ENCODE measurements at places on chromosomes 2 and 18.
A peak's percentile ranks its signal among the peaks of the same experiment; 100 is the strongest.

DNA sequence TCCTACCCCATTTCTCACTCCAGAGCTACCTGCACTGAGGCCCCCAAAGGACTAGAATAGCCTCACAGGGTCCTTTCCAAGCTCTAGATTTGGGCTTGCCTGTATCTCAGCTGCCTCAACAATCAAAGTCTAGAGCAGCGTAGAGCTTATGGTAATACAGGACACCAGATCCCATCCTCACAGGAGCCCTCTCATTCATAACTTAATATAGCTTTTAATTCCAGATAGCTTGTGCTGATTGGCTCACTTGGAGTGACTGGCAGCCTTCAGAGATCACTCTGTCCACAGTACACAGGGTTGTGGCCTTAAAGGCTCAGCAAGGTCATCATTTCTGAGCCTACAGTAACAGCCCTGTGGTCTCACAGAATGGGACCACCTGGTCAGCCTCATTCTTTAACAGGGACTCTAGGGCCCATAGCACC is 51.4 kb downstream of the ZFP36L2 start:
- no peaks in the 10 kb centered on the region for H3K27me3 ChIP-seq
- DNase-seq = no peak
- H3K27ac ChIP-seq = no peak overlapping the region

DNA sequence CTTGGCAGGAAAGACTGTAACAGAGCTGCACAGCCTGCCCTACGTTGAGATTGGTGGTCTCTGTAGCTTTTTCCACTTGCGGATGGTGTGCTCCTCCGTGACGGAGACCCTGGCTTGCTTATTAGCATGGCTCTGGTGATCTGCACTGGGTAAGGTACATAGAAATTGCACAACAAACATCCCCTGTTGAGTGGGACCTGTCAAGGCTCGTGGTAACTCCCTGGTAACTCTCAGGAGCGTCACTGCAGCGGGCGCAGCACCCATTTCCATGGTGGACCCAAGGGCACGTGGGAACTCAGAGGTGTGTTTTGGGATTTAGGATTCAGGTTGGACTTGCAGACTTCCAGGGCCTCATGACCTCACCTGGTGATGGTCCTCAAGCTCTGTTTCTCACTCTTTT is 1.1 kb downstream of the TRAF3IP1 start:
- H3K4me1 ChIP-seq = peaks cover 6% of the 10 kb centered on the region
- no peaks in the 10 kb centered on the region for H3K27me3 ChIP-seq
- H3K4me3 ChIP-seq = peak overlapping the region; percentile 86
- no peak for DNase-seq
- no peak overlapping the region for H3K27ac ChIP-seq

DNA sequence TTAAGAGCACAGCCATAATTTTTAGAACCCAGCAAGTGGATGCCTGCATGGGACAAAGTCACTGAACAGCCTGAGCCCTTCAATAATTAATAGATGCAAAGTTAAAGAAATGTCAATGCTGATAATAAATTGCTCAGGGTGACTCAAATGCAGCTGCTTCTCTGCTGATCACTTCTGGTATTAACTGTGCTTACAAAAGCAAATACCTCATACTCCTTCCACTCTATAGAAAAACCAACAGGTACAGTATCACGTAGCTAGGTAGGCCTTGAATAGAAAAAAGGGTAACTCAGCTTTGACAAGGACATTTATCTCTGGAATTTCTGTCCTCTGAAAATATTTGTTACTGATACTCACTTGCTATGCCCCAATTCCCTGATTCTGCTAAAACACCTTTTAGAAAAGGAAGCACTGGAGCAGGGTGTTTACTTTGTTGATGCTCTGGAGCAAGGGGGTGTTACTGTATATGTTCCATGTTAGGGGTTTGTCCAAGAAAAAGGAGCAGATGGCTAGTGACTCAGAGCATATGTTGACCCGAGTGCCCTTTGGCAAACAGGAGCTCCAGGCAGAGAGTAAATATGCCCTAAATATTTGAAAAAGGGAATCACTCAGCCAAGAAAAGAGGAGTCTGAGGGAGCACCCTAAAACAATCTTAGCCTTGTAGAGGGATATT is 59.1 kb upstream of the RTN4 start:
- H3K27ac ChIP-seq = peak overlapping the region; percentile 26
- peaks cover 28% of the 10 kb centered on the region for H3K4me1 ChIP-seq
- H3K4me3 ChIP-seq = no peak overlapping the region
- no peaks in the 10 kb centered on the region for H3K27me3 ChIP-seq
- no peak for DNase-seq

GRCh38 chr2:26270373-26270772 is 25.6 kb downstream of the HADHB start:
- no peak for DNase-seq
- H3K36me3 ChIP-seq = peaks cover 5% of the 10 kb centered on the region
- H3K27ac ChIP-seq = no peak overlapping the region

- H3K4me3 ChIP-seq = peak overlapping the region; percentile 54
- H3K27me3 ChIP-seq = no peaks in the 10 kb centered on the region
- peaks cover 20% of the 10 kb centered on the region for H3K4me1 ChIP-seq
- DNase-seq = no peak
- H3K27ac ChIP-seq = no peak overlapping the region
These were observed 211.4 kb upstream of the SMIM21 start for GRCh38 chr18:75638776-75639471.

GRCh38 chr2:39128919-39129391 is 8.1 kb upstream of the SOS1 start:
- H3K36me3 ChIP-seq = no peaks in the 10 kb centered on the region
- H3K27me3 ChIP-seq = no peaks in the 10 kb centered on the region
- peak overlapping the region; percentile 69 for H3K27ac ChIP-seq
- H3K4me1 ChIP-seq = peaks cover 29% of the 10 kb centered on the region
- no peak overlapping the region for H3K4me3 ChIP-seq
- DNase-seq = no peak

Data from thoracic aorta (tissue), 2 donors.